Testis (tissue), 5 donors: ENCODE measurements at places on chromosomes 7 and 10. TPM values are rescaled to one million over a fixed set of nuclear protein-coding genes. Genes with fewer than 3 reads are reported as not detected.

Gene PRR15
- not detected for total RNA-seq

- H3K27ac ChIP-seq, result no peak overlapping the region
- H3K4me3 ChIP-seq, result no peak overlapping the region
- no peaks in the 10 kb centered on the region for H3K4me1 ChIP-seq
- no peak for DNase-seq
- no peaks in the 10 kb centered on the region for H3K36me3 ChIP-seq
These were observed 23.8 kb upstream of the MSMB start for GRCh38 chr10:46069771-46070463.

Gene TMEM196
- not detected for total RNA-seq

Gene CYP2C19
- total RNA-seq, result not detected

Gene PLXDC2
- total RNA-seq, result 81.7 TPM

Gene SLC18A2
- 2.0 TPM for total RNA-seq

Gene PNLIPRP2
- total RNA-seq, result not detected

GRCh38 chr10:50404021-50404773, 152.9 kb upstream of the ASAH2 start:
- H3K27me3 ChIP-seq, result no peaks in the 10 kb centered on the region
- no peaks in the 10 kb centered on the region for H3K36me3 ChIP-seq
- no peak for DNase-seq

- no peak overlapping the region for H3K27ac ChIP-seq
- no peaks in the 10 kb centered on the region for H3K27me3 ChIP-seq
- H3K36me3 ChIP-seq, result no peaks in the 10 kb centered on the region
- no peak for DNase-seq
These were observed 74.1 kb downstream of the ADD3 start for GRCh38 chr10:110081911-110082310.

Gene AKR1E2
- total RNA-seq, result 37.0 TPM

Gene YKT6
- total RNA-seq, result 66.5 TPM

DNA sequence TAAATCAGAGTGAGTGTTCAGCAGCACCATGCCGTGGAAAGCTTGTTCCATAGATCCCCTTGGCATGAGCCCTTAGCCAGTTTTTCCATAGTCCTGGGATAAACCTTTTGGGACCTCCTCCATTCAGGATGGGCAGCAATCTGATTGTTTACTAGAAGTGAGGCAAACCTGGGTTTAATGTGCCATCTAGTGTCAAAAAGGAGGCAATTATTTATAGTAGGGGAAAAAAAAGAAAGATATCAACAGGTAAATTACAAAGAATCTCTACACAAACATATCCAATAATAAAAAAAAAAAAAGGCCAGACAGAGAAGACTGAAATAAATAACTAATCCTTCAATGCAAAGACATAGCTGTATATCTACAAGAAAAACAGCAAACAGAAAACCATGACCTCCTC, 229.0 kb upstream of the STK17A start:
- DNase-seq, result no peak
- H3K27me3 ChIP-seq, result no peaks in the 10 kb centered on the region
- no peaks in the 10 kb centered on the region for H3K36me3 ChIP-seq
- H3K4me3 ChIP-seq, result no peak overlapping the region
- H3K27ac ChIP-seq, result no peak overlapping the region

Gene APBB1IP
- total RNA-seq, result 2.0 TPM

GRCh38 chr7:44050121-44050914, 5.8 kb downstream of the DBNL start:
- H3K27ac ChIP-seq, result no peak overlapping the region
- no peaks in the 10 kb centered on the region for H3K27me3 ChIP-seq
- no peak overlapping the region for H3K4me3 ChIP-seq
- no peak for DNase-seq
- peaks cover 5% of the 10 kb centered on the region for H3K4me1 ChIP-seq

GRCh38 chr7:1698951-1699350, 28.9 kb downstream of the ELFN1 start:
- DNase-seq, result peak; percentile 7
- no peaks in the 10 kb centered on the region for H3K27me3 ChIP-seq
- H3K4me1 ChIP-seq, result no peaks in the 10 kb centered on the region

Gene AMPH
- total RNA-seq, result 9.0 TPM

Gene NACAD
- total RNA-seq, result 12.0 TPM

- no peak overlapping the region for H3K27ac ChIP-seq
- peaks cover 17% of the 10 kb centered on the region for H3K4me1 ChIP-seq
- no peak overlapping the region for H3K4me3 ChIP-seq
- DNase-seq, result no peak
- H3K27me3 ChIP-seq, result no peaks in the 10 kb centered on the region
These were observed 359.4 kb upstream of the NFE2L3 start for GRCh38 chr7:25792586-25792985.

Gene HHEX
- total RNA-seq, result 2.6 TPM

- no peak overlapping the region for H3K4me3 ChIP-seq
- no peak for DNase-seq
- no peak overlapping the region for H3K27ac ChIP-seq
- no peaks in the 10 kb centered on the region for H3K27me3 ChIP-seq
These were observed 9.7 kb upstream of the ANK3 start for GRCh38 chr10:60399328-60399727.

Gene CRYGN
- 0.62 TPM for total RNA-seq

- no peaks in the 10 kb centered on the region for H3K27me3 ChIP-seq
- no peak for DNase-seq
- H3K36me3 ChIP-seq, result no peaks in the 10 kb centered on the region
- H3K4me3 ChIP-seq, result no peak overlapping the region
- no peaks in the 10 kb centered on the region for H3K4me1 ChIP-seq
These were observed 45.3 kb upstream of the BAMBI start for GRCh38 chr10:28631896-28632583.

DNA sequence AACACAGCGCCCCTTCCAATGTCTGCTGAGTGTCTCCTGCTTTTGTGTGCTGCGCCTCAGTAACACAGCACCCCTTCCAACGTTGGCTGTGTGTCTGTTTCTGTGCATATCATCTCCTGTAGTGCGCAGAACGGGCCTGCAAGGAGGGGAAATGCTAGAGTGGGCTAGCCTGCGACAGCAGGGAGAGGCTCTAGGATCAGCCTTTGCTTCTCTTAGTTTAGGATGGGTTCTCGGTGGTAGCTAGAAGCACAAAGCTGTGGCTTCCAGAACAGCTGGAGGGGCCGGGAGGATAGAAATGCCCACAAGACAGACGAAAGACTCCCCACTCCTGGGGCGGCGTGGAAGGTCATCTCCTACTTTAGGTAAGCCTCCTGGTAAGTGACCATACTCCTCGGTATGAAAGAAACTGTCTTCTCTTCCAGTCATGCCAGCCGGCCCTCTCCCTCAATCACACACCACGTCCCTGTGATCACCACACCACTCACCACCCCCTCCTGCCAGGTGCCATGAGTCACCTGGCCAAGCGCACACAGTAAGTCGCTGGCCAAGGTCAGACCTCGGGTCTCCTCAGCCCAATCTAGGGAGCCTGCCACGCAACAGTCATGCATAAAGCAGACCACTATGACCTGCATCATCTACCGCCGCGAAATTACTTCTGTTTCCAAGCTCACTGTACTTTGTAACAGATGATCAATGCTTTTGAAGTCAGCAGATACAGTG, 4.8 kb downstream of the PITRM1 start:
- no peak overlapping the region for H3K4me3 ChIP-seq
- no peak overlapping the region for H3K27ac ChIP-seq
- H3K4me1 ChIP-seq, result peaks cover 22% of the 10 kb centered on the region
- no peaks in the 10 kb centered on the region for H3K36me3 ChIP-seq

DNA sequence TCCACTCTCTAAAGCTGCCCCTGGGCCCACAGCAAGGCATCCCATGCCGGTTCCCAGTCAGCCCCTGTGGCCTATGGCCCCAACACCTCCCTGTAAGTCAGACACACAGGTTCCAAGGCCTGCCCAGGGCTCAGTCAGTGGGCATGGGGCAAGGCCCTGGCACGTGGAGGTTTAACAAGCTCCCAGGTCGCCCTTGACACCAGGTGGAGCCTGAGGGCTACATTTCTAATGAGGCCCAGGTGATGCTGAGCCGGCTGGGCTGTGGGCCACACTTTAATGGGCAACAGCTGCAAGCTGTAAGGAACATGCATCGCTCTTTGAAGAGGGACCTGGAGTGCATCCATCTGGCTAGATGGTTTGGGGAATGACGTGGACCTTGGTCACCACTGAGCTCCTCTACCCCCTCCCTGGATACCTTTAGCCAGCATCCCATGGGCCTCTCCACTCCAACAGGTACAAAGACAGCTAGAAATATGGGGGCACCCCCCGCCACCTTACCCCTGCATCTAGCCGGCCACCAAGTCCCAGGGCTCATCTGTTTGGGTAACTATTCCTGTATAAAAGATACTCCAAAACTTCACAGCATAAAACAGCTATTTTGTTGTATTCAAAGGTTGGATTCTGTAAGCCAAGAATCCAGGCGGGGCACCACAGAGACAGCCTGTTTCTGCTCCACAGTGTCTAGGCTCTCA, 122.5 kb downstream of the OAT start:
- no peak overlapping the region for H3K27ac ChIP-seq
- H3K36me3 ChIP-seq, result no peaks in the 10 kb centered on the region
- H3K4me3 ChIP-seq, result no peak overlapping the region
- no peaks in the 10 kb centered on the region for H3K27me3 ChIP-seq

GRCh38 chr7:83541187-83541960, 107.6 kb downstream of the SEMA3E start:
- no peak for DNase-seq
- no peaks in the 10 kb centered on the region for H3K27me3 ChIP-seq
- no peaks in the 10 kb centered on the region for H3K36me3 ChIP-seq
- H3K27ac ChIP-seq, result no peak overlapping the region

- H3K27ac ChIP-seq, result peak overlapping the region; percentile 89
- DNase-seq, result no peak
- no peaks in the 10 kb centered on the region for H3K36me3 ChIP-seq
- peak overlapping the region; percentile 74 for H3K4me3 ChIP-seq
- H3K27me3 ChIP-seq, result no peaks in the 10 kb centered on the region
These were observed 732 bp downstream of the FAM53B start for GRCh38 chr10:124743191-124744101.

Gene CTAGE15
- total RNA-seq, result 6.5 TPM

Gene MYL7
- 1.7 TPM for total RNA-seq

GRCh38 chr7:156038345-156038744, 226.1 kb upstream of the SHH start:
- no peak overlapping the region for H3K27ac ChIP-seq
- H3K36me3 ChIP-seq, result no peaks in the 10 kb centered on the region
- H3K4me1 ChIP-seq, result no peaks in the 10 kb centered on the region

Gene ATP6V0A4
- 0.79 TPM for total RNA-seq

- H3K36me3 ChIP-seq, result no peaks in the 10 kb centered on the region
- H3K4me3 ChIP-seq, result no peak overlapping the region
- H3K27ac ChIP-seq, result no peak overlapping the region
- no peak for DNase-seq
- H3K4me1 ChIP-seq, result no peaks in the 10 kb centered on the region
- H3K27me3 ChIP-seq, result no peaks in the 10 kb centered on the region
These were observed 12.2 kb downstream of the TAS2R16 start for GRCh38 chr7:122983261-122983660.

DNA sequence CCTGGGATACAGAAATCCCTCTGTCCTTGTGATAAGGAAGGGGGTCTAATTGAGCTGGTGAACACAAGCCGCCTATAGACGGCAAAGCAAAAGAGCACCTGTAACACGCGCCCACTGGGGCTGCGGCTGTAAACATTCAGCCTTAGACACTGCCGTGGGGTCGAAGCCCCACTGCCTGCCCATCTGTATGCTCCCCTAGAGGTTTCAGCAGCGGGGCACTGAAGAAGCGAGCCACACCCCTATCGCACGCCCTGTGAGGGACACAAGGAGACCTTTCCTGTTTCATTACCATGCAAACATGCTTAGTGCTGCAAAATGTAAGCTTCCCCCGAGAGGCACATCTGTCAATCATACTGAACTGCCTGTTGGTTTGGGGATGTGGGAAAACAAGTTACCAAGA, 82.1 kb downstream of the NRP1 start:
- H3K36me3 ChIP-seq, result no peaks in the 10 kb centered on the region
- no peak overlapping the region for H3K27ac ChIP-seq

- no peaks in the 10 kb centered on the region for H3K27me3 ChIP-seq
- no peak overlapping the region for H3K4me3 ChIP-seq
- H3K4me1 ChIP-seq, result peaks cover 5% of the 10 kb centered on the region
- no peak for DNase-seq
These were observed 307.3 kb downstream of the CAMK1D start for GRCh38 chr10:12656518-12657142.

Gene CACNB2
- 1.4 TPM for total RNA-seq

Gene NANOS1
- 4.4 TPM for total RNA-seq

Gene CALY
- total RNA-seq, result 19.2 TPM

- DNase-seq, result no peak
- no peaks in the 10 kb centered on the region for H3K36me3 ChIP-seq
- H3K27me3 ChIP-seq, result no peaks in the 10 kb centered on the region
- no peaks in the 10 kb centered on the region for H3K4me1 ChIP-seq
- no peak overlapping the region for H3K4me3 ChIP-seq
These were observed 173.8 kb downstream of the TMEM26 start for GRCh38 chr10:61279400-61279799.

Gene CCDC3
- 30.6 TPM for total RNA-seq

DNA sequence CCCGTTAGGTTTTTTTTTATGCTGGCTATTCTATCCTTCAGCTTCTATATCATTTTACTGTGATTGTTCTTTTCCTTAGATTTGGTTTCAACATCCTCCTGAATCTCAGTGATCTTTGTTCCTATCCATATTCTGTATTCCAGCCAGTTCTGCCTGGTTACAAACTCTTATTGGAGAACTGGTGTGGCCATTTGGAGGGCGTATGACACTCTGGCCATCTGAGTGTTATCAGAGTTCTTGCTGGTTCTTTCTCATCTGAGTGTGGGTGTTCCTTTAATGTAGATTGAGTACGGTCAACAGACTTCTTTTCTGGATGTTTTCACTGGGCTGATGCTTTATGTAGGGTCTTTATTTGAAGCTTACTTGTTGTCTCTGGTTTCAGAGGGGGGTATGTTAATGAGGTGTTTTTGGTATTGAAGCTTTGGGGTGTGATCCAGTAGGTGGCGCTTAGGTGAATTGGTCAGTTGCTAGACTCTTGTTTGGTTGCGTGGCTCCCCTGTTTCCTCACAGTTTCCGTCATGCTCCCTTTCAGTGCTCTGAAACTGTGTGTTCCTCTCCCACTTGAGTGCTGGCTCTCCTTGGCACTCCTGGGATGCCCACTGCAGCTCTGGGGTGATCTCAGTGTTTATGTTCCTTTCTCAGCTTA, 80.7 kb downstream of the FANK1 start:
- H3K36me3 ChIP-seq, result no peaks in the 10 kb centered on the region
- H3K4me3 ChIP-seq, result no peak overlapping the region
- DNase-seq, result no peak
- no peaks in the 10 kb centered on the region for H3K4me1 ChIP-seq

Gene SNCG
- total RNA-seq, result 8.3 TPM

- no peak overlapping the region for H3K27ac ChIP-seq
- no peaks in the 10 kb centered on the region for H3K27me3 ChIP-seq
- peaks cover 15% of the 10 kb centered on the region for H3K4me1 ChIP-seq
- H3K36me3 ChIP-seq, result no peaks in the 10 kb centered on the region
- DNase-seq, result no peak
These were observed 23.5 kb upstream of the ABLIM1 start for GRCh38 chr10:114681542-114681941.

Gene TMEM236
- 0.47 TPM for total RNA-seq
